Activated CD8-positive, alpha-beta memory T cell treated with anti-CD3 and anti-CD28 coated beads for 1 hour (primary cell): ENCODE measurements at places on chromosomes 11 and 22.

- no peak for DNase-seq
Measured at GRCh38 chr11:35539256-35539655, 13.8 kb upstream of the PAMR1 start.

- no peak for DNase-seq
Measured at GRCh38 chr22:16695261-16695660, 102.7 kb upstream of the CCT8L2 start.

GRCh38 chr11:92286709-92287108 lies 62.1 kb downstream of the FAT3 start:
- DNase-seq = no peak

DNA sequence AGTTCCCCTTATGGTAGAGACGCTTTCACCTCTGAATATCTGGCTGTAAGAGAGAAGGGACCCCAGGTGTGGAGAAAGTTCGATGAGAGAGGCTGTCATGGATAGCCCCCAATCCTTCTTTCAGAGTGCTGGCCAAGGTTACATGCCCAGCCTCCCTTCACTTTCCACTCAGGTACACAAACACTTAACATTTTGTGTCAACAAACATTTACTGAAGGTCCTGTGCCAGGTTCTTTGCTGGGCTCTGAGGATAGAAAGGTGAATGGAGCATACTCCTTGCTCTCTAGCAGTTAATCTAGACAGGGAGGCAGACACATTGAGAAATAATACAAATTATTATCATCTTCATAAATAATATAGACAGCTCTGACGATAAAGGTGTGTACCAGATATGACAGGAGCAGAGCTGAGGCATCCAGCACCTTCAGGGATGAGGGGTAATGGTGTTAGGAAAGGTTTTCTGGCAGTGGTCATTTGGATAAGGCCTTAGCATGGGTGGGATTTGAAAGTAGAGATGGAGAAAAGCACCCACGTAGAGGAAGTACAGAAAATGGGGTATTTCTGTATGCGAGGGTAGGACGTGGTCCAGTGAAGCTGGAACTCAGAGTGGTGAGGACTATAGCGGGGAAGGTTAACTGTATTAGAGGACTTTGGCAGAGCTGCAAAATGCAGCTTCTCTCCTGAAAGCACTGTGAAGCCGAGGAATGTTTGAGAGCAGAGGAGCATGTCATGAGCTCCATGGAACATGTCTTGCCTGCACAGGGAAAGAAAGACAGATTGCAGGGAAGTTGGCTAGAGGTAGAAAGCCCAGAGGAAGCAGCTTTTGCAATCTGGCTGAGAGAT lies 19.6 kb downstream of the PPFIBP2 start:
- DNase-seq = no peak

DNA sequence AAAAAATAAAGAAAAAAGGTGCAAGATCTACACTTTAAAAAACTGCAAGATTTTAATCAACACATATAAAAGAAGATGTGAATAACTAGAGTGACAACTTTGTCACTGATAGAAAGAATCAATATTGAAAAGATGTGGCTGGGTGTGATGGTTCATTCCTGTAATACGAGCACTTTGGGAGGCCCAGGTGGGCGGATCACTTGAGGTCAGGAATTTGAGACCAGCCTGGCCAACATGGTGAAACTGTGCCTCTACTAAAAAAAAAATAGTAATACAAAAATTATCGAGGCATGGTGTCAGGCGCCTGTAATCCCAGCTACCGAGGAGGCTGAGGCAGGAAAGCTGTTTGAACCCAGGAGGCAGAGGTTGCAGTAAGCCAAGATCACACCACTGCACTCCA lies 21.0 kb upstream of the FBLN1 start:
- no peak for DNase-seq
